Sigmoid colon (tissue), 7 donors: ENCODE measurements at places on chromosomes 7 and 10.
A peak's percentile ranks its signal among the peaks of the same experiment; 100 is the strongest.

- no peak for DNase-seq
Measured at GRCh38 chr10:78975926-78976325, 92.8 kb upstream of the ZMIZ1 start.

DNA sequence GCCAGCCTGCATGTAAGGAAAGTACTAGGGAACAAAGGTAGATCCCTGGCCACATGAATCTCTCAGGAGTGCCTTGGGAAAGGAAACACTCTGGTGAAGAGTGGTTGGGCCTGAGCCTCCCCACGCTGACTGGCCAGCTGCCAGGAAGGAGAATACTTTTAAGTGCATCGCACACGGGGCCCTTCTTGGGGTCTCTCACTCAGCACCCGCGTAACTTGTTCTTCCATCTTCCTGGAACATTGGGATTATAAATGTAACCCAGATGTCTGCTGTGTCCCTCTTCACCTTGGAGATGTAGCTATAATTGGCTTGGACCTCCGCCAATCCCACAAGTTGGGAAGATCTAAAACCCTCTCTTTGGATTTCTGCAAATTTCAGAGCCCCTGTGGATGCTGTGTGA lies 4.4 kb upstream of the GLI3 start:
- DNase-seq, result peak; percentile 62

DNA sequence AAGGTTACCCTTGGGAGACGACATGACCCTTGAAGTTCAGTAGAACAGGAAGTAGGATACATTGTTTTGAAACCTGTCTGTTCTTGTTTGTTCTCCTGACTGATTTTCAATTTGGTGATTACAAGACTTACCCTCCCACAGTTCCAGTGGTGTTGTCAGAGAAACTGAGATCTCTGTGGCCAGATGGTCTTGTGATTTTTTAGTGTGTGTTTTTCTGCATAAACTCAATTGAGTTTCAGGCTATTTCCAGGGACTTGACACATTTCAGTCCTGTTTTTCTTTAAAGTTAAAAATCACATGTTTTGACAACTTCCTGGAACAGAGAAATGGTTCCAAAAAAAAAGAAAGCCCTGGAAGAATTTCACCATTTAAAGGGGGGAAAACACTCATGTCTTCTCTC lies 22.3 kb downstream of the PIK3CG start:
- no peak for DNase-seq

DNA sequence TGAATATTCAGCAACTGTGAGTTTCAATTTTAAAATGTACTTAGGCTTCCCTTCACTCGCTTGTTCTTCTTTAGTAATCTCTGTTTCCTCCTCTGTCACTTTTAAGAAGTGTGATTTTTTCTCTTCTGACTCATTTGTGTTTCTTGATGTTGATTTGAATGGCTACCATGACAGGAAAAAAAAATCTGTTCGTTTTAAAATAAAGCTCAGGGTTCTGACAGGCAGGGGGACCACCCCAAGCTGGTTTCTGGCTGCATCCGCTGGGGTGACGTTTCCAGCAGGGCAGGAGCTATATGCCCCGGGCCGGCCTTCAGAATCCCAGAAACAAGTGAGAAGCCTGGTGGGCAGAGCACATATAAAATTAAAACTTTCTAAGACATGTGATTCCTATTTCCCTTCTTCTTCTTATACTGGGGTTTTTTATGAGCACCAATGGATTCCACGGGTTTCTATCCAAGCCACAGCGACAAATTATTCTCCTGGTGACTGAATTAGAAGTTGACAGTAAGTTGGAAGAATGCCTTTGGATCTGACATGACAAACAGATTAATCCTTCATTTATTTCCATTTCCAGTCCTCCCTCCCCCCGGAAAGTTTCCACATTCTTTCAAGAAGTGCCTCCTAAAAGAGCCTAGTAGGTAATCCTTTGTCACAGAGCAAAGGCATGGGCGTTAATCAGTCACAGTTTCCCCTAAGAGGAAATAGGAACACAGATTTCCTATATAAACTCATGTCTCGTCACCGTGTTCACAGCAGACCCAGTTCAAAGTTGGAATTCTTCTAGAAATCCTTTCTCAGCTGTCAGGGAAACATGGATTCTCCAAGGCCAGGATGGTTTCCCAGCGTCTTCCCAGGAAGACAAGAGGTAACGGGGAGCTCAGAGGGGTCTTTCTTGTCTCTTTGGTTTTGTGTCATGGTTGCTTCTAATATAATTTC lies 79.9 kb downstream of the PTPRE start:
- peak; percentile 42 for DNase-seq

DNA sequence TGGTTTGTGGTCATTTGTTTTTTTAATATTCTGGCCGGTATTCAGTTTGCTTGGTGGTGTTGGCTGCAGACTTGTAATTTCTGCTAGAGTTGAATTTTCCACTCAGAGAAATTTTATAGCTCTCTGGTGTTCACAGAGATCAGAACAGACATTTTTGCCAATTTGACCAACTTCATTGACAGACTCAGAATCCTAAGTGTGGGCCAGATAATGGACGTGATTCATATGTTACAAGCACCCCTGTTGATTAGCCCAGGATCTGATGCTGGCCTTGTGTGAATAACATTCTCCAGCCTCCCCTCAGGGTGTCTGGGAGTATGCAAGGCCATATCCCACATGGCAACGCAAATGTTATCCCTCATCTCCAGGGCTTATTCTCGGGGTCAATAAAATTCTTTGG lies 283.8 kb downstream of the C7orf25 start:
- no peak for DNase-seq

DNA sequence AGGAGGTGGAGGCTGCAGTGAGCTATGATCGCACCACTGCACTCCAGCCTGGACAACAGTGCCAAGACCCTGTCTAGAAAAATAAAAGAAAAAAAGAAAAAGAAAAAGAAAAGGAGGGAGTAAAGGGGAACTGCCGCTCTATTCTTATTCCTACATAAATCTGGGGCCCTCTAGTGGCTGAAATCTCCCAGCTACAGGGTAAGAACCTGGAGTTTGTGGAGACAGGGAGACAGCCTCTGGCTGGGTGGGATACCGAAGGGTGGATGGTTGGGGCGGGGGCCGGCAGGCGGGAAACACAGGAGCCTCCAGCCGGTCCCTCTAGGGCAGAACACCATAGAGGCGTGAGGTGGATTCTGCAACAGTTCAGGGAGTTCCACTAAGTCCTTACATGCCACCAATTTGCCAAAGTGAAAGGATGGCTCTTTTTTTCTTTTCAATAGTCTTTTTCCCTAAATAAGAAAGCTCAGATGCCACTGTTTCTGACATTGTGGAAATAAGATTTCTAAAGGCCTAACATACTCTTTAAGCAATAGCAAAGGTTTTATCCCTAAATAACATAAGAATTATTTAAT lies 117.3 kb downstream of the SVIL start:
- DNase-seq, result no peak

DNA sequence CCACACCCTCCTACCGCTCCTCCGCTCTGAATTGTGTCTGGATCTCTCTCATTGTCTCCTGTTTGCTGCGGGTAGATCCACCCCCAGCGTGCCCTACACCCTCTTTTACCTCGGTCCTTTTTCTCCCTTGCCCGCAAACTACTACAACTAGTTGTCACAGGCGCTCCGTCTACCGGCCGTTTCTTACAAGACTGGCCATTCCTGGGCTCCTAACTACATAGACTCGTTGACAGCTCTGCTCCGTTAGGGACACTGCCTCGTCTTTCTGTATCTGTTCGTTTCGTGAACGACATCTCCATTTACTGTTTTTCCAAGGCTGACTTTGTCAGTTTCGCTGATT lies 786 bp downstream of the TAF3 start:
- no peak for DNase-seq
